ENCODE measurements at places on chromosomes 12 and 14.
A peak's percentile ranks its signal among the peaks of the same experiment; 100 is the strongest.

DNA sequence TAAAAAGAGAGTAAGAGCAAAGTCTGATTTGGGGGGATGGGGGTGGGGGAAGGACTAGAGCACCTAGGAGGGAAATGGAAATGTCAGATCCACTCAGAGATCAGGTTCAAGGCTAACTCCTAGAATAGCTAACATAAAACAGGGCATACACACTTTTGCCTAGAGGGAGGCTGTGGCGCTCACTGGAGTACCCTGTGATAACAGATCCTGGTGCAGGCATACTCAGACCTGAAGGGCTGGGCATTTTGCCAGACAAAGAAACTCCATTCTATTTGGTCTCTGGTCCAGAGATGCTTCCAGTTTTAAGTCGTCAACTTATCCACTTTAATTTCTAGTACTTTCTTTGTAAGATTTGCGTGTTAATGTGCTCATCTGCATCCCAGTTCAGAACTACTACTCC is 5.8 kb downstream of the CTDSP2 start:
- peak; percentile 30 for DNase-seq

DNA sequence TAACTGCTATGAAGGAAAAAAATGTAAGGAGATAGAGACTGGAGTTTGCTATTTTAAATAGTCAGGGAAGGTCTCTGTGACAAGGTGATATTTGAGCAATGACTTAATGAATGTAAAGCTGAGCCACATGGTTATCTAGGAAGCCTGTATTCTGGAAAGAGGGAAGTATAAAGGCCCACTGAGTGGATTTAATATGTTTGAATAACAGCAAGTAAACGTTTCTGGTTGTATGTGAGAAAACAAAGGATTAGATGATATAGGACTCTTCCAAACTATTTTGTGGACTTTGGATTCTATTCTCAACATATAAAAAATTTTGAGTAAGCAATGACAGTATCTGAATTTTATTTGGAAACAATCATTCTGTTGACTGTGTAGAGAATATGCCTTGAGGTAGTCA is 5.2 kb downstream of the LRRIQ1 start:
- DNase-seq: no peak

DNA sequence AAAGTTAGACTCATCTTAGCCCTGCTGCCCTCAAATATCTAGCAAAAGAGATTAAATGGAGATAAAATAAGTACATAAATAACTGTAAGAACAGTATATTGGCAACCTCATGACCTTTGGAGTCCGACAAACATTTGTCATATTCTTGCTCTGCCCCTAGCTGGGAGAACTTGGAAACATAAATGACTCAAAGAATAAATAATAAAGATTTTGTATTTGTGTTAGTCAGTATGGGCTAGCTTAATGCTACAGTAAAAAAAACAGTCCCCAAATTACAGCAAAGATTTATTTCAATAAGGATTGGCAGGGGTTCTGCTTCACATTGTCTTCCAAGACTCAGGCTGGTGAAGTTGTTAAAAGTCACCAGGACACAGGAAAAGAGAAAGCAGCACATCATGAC is 220.7 kb downstream of the EGLN3 start:
- DNase-seq: no peak

DNA sequence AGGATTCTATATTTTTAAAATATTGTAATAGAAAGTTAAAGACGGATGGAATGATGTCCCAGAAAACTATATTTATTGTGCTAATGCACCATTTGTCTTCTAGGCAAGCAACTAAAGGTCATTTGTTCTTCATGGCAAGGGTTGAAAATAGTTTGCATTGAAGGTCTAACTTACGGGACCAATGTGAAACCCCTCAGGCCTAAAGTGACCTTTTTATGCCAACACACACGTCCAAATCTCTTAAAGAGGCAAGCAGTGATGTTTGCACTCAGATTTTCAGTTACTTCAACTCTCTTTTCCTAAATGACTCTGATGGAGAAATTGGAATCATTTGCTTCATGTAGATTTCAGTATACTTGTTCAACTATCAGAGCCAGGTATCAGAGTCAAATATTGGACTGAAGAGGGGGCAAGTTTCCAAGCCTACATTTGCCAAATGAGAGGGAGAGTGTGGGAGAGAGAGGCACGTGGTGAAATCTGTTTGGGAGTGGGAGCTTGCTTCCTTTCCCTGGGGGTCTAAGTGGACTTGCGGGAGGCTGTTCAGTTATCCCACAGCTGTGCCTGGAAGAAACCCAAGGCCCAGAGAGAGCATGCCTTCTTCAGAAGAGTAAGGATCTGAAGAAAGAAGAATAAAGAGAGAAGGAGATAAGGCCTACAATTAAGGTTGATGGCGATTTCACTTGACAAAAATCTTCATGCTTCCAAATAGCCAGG is 459.8 kb downstream of the BCAT1 start:
- no peak for DNase-seq

DNA sequence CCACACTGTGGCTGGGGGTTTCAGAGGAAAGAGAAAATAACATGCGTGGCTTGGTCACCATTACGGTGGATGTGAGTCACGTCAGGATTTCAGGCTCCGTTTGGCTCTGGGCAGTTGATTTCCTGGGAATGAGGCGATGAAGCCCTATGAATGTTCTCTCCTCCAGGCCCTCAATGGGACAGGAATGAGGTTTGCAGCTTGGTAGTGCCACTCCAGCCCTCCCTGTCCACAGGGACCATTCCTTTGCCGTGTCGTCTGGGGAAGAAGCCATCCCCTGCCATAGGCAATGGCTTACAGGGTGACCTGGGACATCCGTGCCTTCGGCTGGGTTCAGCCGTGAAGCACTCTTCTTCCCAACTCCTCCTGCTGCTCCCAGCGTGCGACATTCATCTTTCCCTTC is 95.0 kb downstream of the FBXL14 start:
- DNase-seq: no peak

DNA sequence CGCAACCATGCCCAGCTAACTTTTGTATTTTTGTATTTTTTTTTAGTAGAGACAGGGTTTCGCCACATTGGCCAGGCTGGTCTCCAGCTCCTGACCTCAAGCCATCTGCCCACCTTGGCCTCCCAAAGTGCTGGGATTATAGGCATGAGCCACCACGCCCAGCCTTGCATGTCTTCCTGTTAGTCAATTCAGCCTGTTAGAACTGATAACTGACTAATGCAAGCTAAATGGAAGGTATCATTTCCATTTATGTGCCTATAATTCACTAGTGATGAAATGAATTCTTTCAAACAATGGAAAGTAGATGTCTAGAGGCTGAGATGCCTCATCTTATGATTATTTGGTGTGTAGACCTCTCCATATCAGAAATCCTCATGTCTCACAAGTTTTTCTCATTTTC is 37.3 kb upstream of the DIP2B start:
- no peak for DNase-seq

GRCh38 chr14:49919825-49920659 is 27.2 kb downstream of the ARF6 start:
- no peak for DNase-seq

GRCh38 chr12:56753566-56753965 is 1.4 kb upstream of the PRIM1 start:
- peak; percentile 88 for DNase-seq

- no peak for DNase-seq
These were observed 15.1 kb downstream of the CD9 start for GRCh38 chr12:6215120-6215807.

DNA sequence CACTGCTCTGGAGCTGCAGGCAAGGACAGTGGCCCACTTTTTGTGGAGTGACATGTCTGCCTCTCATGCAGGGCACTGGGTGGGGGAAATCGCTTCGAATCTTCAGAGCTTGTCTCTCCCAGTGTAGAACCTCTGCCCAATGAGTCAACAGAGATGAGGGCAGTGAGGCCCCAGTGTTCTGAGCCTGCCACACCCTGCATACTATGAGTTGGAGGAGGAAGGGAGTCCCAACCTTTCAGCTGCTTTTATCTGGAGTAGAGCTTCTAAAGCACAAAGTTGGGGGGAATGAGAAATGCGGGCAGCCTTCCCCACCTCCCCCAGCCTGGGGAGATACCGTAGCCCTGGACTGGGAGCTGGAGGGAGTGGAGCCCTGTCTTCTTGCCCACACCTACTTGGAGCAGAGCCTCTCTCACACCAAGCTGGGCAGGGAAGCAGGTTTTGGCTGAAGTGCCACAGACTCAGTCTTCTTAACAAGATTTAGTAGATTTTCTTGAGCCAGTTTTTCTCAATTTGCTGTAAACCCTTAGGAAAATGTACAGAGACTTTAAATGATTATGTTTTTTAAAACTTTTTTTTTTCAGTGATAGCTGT is 159.1 kb downstream of the ADGRD1 start:
- DNase-seq: no peak
